ENCODE measurements at places on chromosomes 7 and 10. TPM values are rescaled to one million over a fixed set of nuclear protein-coding genes. Genes with fewer than 3 reads are reported as not detected.

The JCAD gene
- 24.7 TPM for total RNA-seq

The VWA2 gene
- 1.5 TPM for total RNA-seq

The PCDH15 gene
- total RNA-seq, result 0.27 TPM

The ABCA13 gene
- 0.11 TPM for total RNA-seq

The ANXA8L1 gene
- not detected for total RNA-seq

The ANKRD30A gene
- total RNA-seq, result not detected

DNA sequence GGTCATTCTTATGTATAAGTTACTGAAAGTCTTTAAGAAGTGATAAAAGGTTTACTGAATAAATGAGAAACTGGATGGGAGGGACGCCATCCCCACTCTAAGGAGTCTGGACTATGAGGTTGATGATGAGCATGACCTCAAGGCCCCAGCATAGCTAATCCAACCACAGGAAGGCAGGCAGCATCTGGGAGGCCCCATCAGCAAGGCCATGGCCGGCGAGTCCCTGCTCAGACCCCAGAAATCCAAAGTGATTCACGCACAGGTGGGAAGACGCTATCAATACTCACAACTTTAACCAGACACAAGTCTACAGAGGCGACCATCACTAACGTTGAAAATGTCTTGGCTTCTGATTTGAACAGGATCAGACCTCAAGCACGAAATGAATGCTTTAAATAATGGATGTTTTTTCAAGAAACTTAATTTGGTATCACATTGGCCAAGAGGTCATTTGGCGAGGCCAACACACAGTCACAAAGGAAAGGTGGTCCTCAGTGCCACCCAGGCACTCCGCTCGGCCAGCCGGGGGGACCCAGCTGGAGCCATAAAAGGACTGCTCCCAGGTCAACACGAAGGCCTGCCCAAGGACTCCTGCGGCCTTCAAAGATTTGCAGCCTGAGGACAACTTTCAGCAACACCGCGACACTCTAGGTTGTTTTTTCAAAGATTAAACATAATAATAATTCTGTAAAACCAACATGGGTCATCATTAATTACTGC is 228.5 kb downstream of the PTPRN2 start:
- no peak for DNase-seq

DNA sequence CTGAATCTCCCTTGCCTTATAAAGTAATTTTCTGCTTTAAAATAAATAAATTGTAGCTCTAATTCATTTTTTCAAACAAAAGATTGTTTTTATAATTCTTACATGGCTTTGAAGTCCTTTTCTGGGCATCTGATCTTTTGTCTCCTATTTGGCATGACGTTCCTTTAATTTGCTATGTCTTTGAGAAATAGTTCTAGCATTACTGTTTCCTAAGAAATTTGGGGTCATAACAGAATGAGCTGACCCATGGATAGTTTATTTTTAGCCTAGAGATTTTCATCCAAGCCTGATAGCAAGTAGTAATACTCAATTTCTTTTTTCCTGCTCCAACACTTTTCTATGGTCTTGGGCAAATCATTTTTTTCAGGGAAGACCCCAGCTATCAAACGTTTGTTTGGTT is 31.4 kb downstream of the CCDC71L start:
- no peak for DNase-seq

DNA sequence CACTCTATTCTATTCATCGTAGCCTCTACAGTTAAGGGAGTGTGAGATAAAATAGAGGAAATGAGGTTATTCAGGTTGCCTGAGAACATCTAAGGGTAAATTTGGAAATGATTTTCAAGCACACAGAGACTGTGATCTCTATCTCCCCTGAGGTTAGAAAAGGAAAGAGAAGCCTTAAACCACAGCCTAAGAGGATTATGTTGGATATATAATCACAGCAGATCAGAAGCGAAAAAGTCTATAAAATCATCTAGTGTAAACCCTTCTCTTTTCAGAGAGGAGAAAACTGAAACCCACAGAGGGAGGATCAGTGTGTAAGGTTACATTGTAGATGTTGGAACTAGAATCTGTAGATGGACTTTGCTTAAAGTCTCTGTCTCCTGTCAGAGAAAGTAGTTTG is 90.6 kb upstream of the SEMA3E start:
- DNase-seq, result no peak

- no peak for DNase-seq
These were observed 705.5 kb downstream of the GRID1 start for GRCh38 chr10:85661123-85661522.

DNA sequence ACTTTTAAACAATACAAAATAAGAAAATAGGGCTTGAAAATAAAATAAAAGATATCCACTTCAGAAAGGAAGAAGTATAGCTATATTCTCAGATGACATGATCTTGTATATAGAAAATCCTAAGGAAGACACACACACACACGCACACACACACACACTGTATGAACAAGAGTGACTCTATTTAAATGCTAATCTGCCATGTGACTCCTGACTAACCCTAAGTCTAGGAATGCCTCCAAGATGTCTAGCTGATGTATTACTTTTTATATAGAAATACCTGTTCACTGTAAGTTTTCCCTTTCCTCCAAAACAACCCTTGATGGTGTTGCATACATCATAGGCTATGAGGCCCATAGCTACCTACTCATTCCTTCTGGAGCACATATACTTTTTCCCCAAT is 173.1 kb upstream of the LRRTM3 start:
- no peak for DNase-seq

GRCh38 chr10:61701706-61702105 is 39.0 kb downstream of the CABCOCO1 start:
- no peak for DNase-seq

GRCh38 chr10:126043389-126043788 is 147.0 kb downstream of the FANK1 start:
- DNase-seq, result no peak

DNA sequence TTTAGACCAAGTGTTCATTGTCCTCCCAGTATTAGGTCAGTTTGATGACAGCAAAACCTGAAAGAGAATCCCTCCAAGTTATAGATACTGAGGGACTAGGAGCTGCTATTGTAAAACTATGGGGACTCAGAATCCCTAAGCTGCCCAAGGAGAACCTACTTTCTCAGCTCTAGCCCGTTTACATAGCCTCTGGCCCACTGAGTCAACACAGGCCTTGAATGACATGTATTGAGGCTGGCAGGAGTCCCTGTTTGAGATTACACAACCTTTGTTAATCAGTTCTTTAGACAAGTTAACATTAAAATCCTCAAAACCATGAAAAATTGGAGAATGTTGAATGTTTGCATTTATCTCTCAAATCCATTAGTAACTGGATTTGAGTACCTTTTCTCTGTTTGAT is 1079.0 kb downstream of the KCNMA1 start:
- no peak for DNase-seq

Measured in left colon (tissue), 2 donors.